ENCODE measurements at places on chromosomes 2 and 18. TPM values are rescaled to one million over a fixed set of nuclear protein-coding genes. Genes with fewer than 3 reads are reported as not detected.

Gene ALLC
- total RNA-seq, result 16.6 TPM

Gene SMYD1
- not detected for total RNA-seq

Gene RESP18
- total RNA-seq, result not detected

Gene KLHL14
- 0.44 TPM for total RNA-seq

Gene SGPP2
- not detected for total RNA-seq

Gene FEV
- total RNA-seq, result not detected

Gene RHOB
- 1,527 TPM for total RNA-seq

DNA sequence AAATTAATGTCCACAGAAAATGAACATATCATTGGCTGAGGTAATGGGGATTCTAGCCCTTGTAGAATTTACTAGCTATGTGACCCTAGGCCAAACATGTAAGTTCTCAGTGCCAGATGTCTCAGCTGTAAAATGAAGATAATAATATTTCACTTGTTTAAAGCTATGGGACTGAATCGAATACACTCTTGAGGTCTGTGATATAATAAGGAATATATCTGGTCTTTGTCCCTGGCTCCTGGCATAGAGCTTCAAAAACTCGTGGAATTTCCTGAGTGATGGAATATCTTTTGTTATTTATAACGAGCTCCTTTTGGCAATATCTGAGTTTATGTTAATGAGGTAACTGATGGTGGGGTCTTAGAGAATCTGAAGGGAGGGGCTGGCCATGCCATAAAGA lies 201.4 kb upstream of the CYP26B1 start:
- no peak for DNase-seq

- no peak for DNase-seq
Observed at GRCh38 chr2:168633895-168634294, 168.5 kb upstream of the NOSTRIN start.

GRCh38 chr2:239264492-239264837 lies 136.4 kb downstream of the HDAC4 start:
- DNase-seq, result no peak

DNA sequence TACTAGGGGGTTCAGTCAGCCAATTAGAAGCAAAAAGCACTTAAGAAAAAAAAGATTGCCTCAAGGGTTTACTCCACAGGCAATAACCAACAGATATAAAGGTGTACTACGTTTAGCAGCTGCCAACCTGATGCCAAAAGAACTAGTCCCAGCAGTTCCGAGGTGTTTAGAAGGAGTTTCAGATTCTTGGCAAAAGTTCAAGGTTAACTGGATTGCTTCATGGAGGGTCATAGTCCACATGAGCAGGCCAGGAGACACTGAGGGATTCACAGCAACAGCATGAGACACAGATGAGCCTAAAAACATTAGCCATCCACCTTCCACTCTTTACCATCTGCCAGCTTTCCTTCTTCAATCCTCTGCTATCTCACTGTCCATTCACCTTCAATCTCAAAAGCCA lies 4.9 kb upstream of the DNAH7 start:
- no peak for DNase-seq

GRCh38 chr2:201909348-201909747 lies 103.0 kb downstream of the CDK15 start:
- DNase-seq, result no peak

- no peak for DNase-seq
Observed at GRCh38 chr2:72077702-72078169, 69.9 kb downstream of the CYP26B1 start.

GRCh38 chr2:159073256-159073655 lies 104.8 kb downstream of the TANC1 start:
- no peak for DNase-seq

DNA sequence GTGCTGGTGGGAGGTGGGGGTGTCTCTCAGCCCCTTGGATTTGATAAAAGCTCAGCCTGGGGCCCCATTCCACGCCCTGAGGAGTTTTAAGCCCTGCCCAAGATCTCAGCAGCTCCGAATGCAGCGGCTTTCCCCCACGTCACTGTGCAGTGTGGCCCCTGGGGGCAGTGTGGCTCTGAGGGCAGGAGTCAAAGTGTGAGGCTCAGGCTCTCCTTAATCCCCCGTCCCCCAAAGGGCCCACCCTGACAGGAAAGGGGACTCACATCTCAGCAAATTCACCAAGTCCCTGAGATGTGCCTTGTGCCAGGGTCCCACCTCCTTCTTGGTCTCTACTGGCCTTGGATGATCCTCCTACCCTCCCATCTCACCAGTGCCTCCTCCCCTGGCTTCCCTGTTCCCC lies 25.2 kb downstream of the NPPC start:
- no peak for DNase-seq

GRCh38 chr18:49917742-49918141 lies 104.4 kb upstream of the ACAA2 start:
- DNase-seq, result no peak

DNA sequence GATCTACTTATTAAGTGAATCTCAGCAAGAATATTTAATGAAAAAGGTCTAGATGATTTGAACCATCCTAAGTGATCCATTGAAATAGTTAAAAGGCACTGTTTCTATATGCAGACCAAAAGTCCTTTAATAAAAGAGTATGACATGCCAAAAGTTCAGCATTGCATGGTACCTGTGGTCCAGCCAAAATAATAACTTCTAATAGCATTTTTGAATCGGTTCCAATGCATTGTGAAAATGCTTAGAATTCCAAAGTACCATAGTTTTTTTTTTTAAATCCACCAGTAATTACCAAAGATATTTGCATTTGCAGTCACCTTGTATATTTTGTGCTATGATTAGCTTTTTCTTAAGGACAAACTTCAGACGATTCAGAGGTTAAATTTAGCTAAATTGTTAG lies 79.9 kb downstream of the NYAP2 start:
- DNase-seq, result no peak

DNA sequence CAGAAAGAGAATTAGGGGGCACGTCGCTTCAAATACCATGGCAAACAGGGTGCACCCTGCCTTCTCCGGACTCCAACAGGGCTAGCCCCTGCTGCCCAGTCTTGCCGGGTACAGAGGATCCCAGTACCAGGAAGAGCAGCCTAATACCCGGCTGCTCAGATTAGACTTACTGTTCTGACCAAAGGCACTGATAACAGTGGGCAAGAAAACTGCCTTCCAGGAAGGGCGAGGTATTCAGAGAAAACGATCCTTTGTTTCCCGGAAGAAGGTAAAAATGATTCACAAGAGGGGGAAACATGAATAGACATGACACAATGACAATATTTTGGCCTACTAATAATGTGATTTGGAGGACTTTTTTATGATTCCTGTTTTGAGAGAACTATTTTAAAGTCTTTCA lies 99.9 kb downstream of the SS18 start:
- DNase-seq, result no peak

GRCh38 chr2:45119038-45119437 lies 109.8 kb upstream of the SIX2 start:
- no peak for DNase-seq

DNA sequence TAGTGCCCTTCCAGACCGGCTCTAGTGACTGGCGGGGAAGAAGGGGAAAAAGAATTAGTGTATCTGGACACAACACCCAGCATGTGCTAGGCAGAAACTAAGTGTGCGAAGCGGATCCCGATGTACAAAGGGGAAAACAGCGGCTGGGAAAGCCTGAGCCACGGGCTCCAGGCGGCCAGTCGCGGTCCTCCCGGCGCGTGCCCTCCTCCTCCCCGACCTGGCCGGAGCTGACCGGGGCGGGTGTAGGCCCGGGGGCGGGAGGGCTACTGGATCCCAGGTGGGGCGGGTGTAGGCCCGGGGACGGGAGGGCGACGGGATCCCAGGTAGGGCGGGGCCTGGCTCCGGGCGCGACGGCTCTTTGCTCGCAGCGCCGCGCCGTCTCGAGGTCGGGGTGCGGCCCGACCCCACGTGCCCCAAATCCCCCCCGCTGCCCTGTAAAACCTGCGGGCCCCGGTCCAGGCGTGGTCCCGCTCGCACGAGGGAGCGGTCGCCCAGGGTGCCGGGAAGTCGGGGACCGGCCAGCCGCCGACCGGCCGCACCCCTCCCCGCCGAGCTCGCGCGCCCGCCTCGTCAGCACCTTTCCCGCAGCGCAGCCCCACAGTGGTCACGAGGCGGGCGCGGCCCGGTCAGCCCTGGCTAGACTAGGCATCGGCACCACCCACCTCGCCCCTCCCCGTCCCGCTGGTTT lies 48.8 kb downstream of the C2orf42 start:
- DNase-seq, result no peak

- DNase-seq, result no peak
Observed at GRCh38 chr2:129763190-129763846, 216.1 kb upstream of the RAB6C start.

GRCh38 chr2:121388371-121388770 lies 103.4 kb upstream of the TFCP2L1 start:
- no peak for DNase-seq

- DNase-seq, result no peak
Observed at GRCh38 chr2:127872354-127872753, 13.4 kb downstream of the AMMECR1L start.

- DNase-seq, result no peak
Observed at GRCh38 chr2:26916128-26916692, 54.2 kb upstream of the MAPRE3 start.

DNA sequence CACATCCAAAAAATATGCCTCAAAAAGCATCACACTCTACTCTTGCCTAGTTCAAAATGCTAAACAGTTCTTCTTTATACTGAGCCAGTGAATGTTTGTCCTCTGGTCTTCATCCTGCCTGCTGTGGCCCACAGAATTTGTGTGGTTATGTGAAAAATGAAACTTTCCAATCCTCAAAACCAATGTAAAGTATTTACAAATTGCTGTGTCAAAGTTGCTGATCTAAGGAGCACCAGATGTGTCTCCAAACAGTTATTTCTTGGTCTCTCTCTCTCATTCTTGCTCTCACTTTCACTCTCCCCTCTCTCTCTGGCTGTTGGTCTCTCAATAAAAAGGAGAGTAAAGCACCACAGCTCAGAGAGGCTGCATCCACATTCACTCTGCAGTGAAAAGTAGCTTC lies 23.0 kb downstream of the EPHA4 start:
- no peak for DNase-seq

DNA sequence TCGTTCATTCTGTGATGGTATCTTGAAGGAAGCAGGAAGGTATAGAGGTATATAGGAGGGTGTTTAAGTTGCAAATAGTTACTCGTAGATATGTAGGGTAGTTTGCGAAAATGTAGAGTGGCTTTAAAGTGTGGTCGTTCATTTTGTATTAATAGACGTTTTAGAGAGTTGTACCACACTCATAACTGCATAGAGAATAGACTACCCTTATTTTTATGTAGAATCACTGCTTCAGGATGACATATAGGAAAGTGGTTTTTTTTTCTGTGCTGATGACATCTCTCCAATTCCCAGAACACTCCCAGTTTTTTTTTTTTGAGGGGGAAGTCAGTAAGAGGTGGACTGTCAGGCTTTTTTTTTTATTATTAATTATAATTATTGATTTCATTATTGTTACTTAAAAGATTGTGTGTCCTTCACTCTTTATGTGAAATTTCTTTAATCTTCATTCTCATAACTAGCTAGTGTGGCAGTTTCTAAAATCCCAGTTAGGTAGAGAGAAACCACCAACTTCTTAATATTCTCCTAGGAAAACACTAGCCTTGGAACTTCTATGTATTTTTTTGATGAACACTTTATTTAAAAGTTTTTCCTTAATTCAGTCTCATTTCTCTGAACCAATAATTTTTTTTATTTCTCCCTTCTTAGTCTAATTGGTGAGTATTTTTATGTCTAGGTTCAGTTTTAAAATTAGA lies 1.5 kb downstream of the ACTR3 start:
- no peak for DNase-seq

DNA sequence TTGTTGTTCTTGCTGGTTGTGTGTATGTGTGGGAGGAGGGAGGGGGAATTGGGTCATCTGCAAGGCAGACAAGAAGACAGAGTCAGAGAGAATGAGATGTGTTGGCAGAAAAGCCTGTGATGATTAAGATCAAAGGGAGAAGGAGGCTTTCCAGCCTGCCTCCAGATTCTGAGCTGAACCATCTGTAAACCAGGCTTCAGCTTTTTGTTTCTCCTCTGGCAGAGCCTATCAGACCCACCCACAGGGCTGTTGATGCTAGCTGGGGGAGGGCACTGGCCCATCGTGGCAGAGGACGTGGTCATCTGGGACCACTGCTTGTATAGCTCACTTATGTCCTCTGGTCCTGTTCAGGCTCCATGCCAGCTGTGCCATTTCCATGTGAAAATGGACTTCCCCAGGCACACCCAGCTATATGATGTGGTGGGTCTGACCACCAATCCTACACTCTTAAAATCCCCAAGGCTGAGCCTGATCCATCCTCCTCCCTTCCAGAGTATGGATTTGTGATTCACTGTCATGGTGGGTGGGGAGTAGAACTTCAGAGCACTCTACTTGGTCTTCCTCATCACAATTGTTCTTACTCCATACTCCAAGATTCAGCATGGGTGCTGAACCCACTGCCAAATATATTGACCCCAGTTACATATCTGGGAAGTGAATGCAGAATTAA lies 27.8 kb upstream of the COL6A3 start:
- DNase-seq, result no peak

DNA sequence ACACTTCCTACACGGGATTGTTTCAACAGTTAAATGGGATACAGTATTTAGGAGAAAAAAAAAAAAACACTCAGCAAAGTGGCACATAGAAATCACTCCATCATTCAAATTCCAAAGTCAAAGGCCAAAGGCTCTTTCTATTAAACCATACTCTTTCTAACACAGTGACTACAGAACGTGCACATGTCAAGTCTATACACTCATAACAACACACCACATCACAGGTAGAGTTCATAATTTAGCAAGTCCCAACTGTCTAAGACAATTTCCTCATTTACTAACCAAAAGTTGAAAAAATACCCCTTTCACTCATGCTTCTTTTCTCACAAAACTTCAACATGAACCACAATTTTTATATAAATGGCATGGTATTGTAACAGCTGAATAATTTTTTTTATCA lies 70.8 kb downstream of the MBOAT2 start:
- DNase-seq, result no peak

DNA sequence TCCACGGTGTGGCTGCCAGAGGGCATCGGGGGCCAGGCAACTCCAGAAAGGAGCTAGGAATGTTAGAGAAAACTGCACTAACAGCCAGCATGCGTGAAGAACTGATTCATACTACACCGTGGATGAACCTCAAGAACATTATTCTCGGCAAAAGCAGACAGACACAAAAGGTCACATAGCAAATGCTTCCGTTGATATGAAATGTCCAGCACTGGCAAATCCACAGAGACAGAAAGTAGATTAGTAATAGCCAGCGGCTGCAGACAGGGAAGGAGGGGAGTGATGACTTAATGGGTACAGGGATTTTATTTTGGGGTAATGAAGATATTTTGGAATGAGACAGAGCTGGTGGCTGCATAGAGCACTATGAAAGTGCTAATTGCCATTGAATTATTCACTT lies 37.4 kb downstream of the SCTR start:
- DNase-seq, result no peak

All from tibial nerve (tissue), 4 donors.